ENCODE measurements at places on chromosomes 7 and 10.

- DNase-seq = no peak
Measured at GRCh38 chr10:76117949-76118348, 686.5 kb downstream of the LRMDA start.

DNA sequence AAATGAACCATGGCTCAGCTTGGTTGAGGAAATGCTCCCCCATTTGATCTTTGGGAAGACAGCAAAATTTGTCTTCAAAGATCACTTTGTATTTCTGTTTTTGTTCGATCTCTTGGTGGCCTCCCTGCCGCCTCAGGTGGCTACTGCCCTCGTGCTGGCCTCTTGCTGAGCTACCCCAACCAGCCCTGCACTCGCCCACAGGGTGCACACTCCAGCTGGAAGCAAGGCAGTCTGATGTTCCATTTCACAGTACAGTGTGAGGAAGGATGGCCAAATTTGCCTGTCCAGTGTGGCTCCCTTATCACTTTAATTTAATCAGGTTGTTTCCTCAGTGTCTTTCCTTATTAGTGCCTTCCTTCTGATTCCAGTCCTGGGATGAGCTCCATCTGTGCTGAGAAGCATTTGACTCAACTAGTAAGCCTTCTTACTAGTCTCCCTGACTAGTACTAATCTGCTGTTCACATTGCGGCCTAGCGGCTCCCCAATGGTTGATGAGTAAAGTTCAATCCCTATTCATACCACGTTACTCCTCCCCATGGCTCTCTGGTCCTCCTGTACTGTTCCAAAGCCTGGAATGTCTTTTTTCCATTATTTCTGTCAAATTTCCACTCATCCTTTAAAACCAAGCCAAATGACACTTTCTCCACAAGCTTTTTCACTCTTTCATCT is 8.2 kb downstream of the MYOF start:
- DNase-seq = no peak

- no peak for DNase-seq
Measured at GRCh38 chr10:89916468-89917215, 215.3 kb downstream of the KIF20B start.

DNA sequence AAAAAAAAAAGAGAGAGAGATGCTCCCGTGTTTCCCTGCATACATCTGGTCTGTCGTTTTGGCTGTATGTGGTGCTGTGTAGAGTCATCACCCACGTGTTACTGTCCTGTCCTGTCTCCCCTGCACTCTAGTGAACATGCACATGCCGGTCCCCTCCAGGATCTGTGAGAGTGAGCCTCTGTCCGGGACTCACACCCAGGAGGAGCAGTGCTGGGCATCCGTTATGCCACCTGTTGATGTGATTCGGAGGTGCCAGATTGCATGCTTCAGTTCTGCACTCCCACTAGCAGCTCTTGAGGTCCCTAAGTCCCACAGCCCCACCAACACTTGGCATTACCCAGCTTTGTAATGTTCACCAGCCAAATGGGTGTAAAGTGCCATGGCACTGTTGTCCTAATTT is 16.4 kb downstream of the GHRHR start:
- no peak for DNase-seq

GRCh38 chr10:74072503-74072902 is 74.6 kb downstream of the VCL start:
- DNase-seq = no peak

DNA sequence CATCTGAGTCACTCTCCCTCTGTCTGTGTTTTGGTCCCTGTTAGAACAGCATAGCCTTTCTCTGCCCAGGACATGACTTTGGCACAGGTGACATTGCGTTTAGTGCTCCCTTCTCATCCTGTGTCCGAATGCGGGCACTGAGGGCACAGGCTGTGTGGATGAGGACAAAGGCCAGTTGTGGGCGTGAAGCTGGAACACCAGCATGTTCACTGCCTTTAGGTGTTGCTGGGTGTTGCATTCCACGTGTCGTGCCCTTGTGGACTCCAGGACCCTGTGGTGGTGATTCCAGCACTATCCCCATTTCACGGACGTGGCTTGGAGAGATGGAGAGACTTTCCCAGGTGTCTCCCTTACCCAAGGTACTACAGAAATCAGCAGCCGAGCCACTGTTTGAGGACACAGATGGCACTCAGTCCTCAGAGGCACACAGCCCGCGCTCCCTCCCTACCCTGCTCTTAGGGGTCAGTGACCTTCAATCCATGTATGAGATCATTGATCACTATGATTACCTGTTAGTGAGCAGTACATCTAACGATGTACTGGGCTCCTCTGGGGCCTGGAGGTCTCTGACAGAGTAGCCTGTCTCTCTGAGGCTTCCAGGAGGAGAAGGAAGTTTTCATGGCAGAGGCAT is 917 bp upstream of the CNPY1 start:
- no peak for DNase-seq

DNA sequence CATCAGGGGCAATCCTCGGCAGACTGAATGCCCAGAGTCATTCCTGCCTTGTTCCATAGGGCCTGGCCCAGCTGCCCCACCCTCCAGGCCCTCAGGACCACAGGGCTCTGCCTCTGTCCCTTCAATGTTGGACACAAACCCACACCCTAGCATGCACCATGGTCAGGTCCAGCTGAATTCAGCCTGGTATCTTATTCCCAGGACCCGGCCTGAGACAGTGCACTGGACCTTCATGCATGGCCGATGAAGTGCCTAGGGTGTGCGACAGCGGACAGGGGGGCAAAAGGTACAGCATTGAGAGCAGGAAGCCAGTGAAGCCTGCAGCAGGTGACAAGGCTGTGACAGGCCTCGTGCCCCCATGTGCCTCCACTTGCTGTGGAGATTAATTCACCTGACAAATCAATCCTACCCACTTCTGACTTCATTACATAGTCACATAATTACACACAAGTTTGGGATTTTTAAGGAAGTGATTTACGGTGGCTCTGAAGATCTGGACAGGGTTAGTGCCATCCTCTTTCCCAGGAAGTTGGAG is 261.9 kb downstream of the GRID1 start:
- no peak for DNase-seq

- no peak for DNase-seq
Measured at GRCh38 chr10:43806831-43807640, 158.4 kb upstream of the ZNF32 start.

DNA sequence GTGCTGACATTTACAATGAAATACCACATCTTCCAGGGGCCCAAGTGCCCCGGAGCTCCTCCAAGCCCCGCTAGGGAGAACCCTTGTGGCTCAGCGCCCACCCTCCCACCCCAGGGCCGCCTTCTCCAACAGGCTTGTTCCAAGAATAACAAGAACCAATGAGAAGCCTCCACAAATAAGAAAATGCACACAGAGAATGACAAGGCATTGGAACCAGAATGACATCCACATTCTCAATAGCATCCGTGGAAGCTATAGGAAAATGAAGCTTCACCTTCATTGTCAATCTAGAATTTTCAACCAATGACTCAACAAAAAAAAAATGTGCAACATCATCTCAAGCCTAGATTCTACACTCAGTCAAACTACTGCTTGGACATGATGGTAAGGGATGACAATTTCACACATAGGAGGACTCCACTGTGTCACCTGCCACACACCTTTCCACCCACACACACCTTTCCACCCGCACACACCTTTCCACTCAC is 50.4 kb upstream of the PPP2R2D start:
- no peak for DNase-seq

- no peak for DNase-seq
Measured at GRCh38 chr7:2920956-2921652, 77.0 kb upstream of the GNA12 start.

DNA sequence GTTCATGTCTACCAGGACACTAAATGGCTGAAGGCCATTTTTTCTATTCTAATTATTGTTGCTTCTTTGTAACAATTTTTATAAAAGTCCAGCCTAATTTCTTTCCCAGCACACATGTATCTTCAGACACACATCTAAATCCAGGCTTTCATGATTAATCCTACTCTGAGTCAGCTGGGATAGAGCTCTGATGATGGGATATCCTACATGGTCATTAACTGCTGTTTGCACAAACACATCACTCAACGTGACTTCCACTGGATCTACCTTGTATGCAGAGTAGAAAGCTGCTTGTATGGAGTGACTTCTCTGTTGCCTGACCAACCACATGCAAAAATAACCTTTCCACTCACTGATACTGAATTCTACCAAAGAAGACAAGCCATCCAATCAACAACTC is 260.9 kb downstream of the AHR start:
- no peak for DNase-seq

- DNase-seq = no peak
Measured at GRCh38 chr10:29495366-29495765, 139.4 kb downstream of the SVIL start.

Data from hematopoietic multipotent progenitor cell treated with erythropoietin and hydrocortisone succinate and interleukin-3 and kit ligand, for 8 days (in vitro differentiated cells).